Right renal cortex interstitium (tissue), 3 donors: ENCODE measurements at places on chromosomes 12 and 14. TPM values are rescaled to one million over a fixed set of nuclear protein-coding genes. Genes with fewer than 3 reads are reported as not detected.

The AQP6 gene
- polyA plus RNA-seq: 19.3 TPM

The SIX6 gene
- not detected for polyA plus RNA-seq

GRCh38 chr12:46959502-46959901, 119.9 kb upstream of the PCED1B start:
- no peak for DNase-seq

The RNF41 gene
- 48.4 TPM for polyA plus RNA-seq

- no peak for DNase-seq
Measured at GRCh38 chr14:35921745-35922144, 95.6 kb downstream of the BRMS1L start.

DNA sequence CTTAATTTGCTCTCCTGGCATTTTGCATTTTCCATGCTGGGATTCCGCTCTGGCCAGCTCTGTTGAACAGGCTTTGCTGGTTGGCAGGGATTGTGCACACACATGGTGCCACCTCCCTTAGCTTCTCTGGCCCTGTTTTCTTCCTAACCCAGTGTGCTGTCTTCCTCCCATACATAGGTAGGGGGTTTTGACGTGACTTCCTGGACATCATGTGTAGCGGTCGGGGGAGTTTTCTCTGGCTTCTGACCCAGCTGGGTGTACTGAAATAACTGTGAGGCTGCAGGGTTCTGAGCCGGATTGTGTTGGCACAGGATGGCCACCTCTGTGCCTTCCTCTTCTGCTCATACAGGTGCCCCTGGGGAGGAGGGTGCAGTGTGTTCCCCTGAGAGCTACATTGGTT, 25.7 kb downstream of the C14orf132 start:
- DNase-seq: no peak

- DNase-seq: no peak
Measured at GRCh38 chr12:116964054-116965050, 53.6 kb downstream of the FBXW8 start.

DNA sequence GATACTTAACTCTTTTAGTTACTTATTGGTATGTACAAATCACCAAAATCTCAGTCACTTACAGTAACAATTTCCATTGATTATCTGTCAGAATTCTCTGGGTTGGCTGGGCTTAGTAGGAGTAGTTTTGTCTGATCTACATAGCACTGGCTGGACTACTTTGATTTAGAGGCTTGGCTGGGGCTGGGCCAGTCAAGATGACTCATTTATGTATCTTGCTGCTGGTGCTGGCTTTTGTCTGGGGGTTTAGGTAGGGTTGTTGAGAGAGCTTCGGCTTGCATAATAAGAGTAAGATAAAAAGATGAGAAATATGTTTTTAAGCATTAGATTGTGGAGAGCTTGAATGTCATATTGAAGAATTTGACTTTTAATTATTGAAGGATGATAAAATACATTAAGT, 1093.7 kb downstream of the SLC6A15 start:
- no peak for DNase-seq

GRCh38 chr14:85915711-85916110, 385.8 kb downstream of the FLRT2 start:
- no peak for DNase-seq

The ADSS1 gene
- 12.6 TPM for polyA plus RNA-seq

DNA sequence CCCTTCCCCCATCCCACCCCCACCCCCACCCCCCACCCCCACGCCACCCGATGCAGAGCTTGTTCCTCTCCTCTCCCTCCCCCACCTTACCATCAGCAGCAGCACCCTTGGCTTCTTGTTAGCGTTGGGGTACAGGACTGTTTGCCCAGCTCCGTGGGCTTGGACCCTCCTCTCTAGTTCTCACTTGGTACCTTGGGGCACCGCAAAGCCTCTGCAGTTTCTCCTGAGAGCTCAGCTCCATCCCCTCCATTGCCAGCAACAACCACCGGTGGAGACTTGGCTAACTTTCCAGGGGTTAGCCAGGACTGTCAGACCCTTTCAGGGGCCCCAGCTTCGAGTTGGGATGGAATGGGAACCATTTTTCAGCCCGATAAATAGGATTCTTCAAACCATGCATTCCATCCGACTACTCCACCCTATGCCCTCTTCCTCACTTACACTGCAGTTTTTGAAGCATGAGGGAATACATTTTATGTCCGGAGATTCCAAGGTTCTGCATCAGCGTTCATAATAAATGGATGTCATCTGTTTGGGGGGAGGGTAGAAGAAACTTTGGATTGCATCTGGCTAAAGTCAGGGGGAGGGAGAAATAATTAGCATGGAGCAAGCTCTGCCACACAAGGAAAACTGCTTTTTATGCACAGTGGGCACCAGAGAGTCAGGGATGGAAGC, 1.1 kb downstream of the SCN8A start:
- no peak for DNase-seq

GRCh38 chr14:22478247-22478646, 110.8 kb downstream of the DAD1 start:
- no peak for DNase-seq

The SERPINA9 gene
- polyA plus RNA-seq: not detected

DNA sequence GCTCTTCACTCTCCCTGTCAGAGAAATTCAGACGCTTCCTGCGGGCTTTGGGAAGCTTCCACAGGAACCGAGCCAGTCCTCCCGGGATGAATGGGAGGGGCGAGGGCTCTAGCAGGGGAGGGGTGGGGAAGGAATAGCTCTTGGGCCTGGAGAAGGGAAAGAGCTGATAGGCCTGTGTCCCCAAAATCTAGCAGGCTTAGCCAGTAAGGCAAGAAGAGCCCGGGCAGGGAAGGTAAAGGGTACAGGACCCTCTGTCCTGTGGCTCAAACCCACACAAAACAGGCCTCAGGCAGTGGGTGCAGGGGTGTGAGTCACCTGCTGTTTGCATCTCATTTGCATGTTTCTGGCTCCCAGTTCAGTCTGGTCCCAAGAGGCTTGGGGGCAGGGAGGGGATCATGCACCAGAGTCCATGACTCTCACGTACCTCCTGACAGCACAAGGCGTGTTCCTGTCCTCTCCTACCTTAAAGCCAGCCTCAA, 8.7 kb upstream of the SMUG1 start:
- no peak for DNase-seq

- peak; percentile 14 for DNase-seq
Measured at GRCh38 chr14:92747701-92748258, 647 bp downstream of the LGMN start.

The TEX52 gene
- polyA plus RNA-seq: 0.35 TPM

- DNase-seq: no peak
Measured at GRCh38 chr12:115752913-115753726, 524.4 kb downstream of the MED13L start.

The RPL36AL gene
- polyA plus RNA-seq: 200 TPM

DNA sequence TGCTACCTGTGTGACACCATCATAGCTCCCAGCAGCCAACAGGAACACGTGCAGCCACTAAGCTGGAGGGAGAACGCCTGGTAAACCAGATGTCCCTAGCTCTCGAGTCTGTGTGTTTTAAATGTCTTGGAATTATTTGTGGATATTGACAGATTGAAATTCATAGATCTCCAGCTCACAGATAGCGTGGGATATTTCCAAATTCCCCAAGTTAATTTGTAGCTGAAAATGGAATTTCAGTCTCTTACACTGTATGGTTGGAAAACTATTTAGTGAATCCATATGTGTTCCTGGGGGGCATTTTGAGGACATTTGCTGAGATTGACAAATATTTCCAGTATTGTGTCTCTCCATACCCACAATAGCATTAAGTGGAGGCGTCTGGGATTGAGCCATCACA, 618.6 kb upstream of the TMEM132C start:
- no peak for DNase-seq

The C12orf60 gene
- 6.2 TPM for polyA plus RNA-seq

GRCh38 chr12:6613776-6614512, 6.8 kb upstream of the CHD4 start:
- DNase-seq: peak; percentile 93

GRCh38 chr12:106317406-106318082, 15.0 kb downstream of the TCP11L2 start:
- DNase-seq: no peak

GRCh38 chr14:91570021-91570420, 59.9 kb upstream of the PPP4R3A start:
- DNase-seq: no peak

The CYP46A1 gene
- 1.4 TPM for polyA plus RNA-seq

- no peak for DNase-seq
Measured at GRCh38 chr14:51682411-51682810, 30.7 kb downstream of the FRMD6 start.

The RAPGEF3 gene
- 48.0 TPM for polyA plus RNA-seq

DNA sequence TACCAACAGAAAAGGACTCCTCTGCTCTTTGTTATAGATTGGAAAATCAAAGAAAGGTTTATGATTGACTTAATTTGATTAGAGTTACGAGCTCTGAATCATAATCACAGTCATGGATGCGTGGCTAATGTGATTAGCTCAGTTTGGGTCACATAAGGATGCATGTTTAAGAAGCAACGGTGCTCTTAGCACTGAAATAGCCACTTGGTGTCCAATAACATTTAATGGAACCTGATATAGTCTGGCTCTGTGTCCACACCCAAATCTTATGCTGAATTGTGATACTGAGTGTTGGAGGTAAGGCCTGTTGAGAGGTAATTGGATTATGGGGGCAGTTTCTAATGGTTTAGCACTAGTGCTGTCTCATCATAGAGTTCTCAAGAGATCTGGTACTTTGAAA, 501.6 kb downstream of the SLC6A15 start:
- no peak for DNase-seq

- DNase-seq: no peak
Measured at GRCh38 chr12:49236423-49236822, 28.5 kb upstream of the TUBA1C start.

- no peak for DNase-seq
Measured at GRCh38 chr12:59046763-59047534, 126.6 kb upstream of the LRIG3 start.

DNA sequence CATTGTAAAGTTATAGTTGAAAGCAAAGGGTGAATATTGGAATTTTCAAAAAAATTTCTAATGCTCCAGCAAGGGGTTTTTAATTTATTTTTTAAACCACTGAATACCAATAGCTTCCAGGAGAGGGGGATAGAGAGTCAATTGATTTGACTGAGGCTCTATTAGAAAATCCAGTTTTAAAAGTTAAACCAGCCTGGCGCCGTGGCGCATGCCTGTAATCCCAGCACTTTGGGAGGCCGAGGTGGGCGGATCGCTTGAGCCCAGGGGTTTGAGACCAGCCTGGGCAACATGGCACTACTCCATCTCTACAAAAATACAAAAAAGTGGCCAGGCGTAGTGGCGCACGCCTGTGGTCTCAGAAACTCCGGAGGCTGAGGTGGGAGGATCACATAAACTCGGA, 150.1 kb downstream of the SLC38A4 start:
- DNase-seq: peak; percentile 25

- no peak for DNase-seq
Measured at GRCh38 chr12:105321125-105321524, 9.4 kb upstream of the C12orf75 start.

DNA sequence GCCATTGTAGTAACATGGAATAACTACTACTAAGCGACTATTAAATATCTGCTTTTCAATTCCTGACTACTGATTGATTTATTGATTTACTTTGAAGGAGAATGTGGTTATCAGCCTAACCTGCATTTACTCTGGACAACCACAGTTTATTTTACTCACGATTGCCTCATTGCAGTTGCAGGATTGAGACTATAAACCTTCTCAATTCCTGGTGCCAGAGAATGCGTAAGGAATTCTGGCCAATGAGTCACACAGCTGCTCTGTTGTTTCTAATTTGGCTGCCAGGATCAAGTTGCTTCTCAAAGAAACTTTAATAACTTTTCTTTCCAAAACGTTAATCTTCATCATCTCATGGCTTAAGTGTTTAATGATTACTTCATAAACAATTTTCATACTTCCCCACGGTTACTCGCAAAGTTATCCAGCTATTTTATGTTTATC, 13.1 kb upstream of the TMTC1 start:
- peak; percentile 50 for DNase-seq

The AJUBA gene
- 93.8 TPM for polyA plus RNA-seq

GRCh38 chr14:105866841-105867321, 340.5 kb downstream of the TMEM121 start:
- DNase-seq: no peak

DNA sequence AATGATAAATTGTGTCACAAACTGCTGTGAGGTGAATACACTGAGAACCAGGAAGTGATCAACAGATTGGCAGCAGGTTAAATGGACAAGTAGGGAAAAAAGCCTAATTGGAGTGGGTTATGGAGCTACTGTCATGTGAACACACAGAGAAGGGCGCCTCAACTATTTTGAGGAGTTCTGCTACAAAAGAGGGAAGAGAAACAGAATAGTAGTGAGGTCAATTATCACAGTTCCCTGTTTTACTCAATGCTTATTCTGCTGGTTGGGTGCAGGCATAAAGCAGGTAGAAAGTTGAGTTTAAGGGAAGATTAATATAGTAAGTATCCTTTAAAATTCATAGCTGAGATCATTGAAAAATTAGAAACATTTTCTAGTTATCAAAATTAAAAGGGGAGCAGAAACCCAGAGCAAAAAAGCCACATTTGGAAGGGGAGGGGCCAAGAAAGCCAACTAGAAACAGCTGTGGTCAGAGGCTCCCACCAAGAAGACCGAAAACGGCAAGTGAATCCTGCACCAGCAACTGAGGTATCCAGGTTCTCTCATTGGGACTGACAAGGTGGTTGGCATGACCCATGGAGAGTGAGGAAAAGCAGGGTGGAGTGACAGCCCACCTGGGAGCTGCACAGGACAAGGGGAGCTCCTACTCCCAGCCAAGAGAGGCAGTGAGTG, 105.7 kb downstream of the ZC3H14 start:
- no peak for DNase-seq

GRCh38 chr12:20314328-20314727, 54.0 kb upstream of the PDE3A start:
- DNase-seq: no peak

GRCh38 chr14:28676479-28676878, 90.1 kb upstream of the FOXG1 start:
- no peak for DNase-seq

The CLEC4A gene
- 1.9 TPM for polyA plus RNA-seq

DNA sequence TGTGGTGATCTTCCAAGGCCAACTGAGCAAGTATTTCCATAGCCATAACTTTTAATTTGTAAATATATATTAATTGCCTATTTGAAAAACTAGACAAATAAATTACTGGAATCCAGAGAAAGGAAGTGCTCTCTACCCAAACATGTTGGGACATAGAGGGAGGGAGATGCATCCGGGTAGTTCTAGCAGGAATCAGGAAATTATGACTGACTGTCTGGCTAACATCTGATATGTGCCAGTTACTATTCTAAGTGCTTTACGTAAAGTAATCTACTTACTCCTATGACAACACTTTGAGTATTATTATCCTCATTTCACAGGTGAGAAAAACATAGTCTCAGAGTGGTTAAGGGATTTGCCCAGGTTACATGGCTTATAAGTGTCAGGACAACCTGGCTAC, 147.7 kb upstream of the VASH1 start:
- DNase-seq: no peak

The KLRF1 gene
- polyA plus RNA-seq: 0.55 TPM

The ADCY4 gene
- polyA plus RNA-seq: 23.7 TPM

DNA sequence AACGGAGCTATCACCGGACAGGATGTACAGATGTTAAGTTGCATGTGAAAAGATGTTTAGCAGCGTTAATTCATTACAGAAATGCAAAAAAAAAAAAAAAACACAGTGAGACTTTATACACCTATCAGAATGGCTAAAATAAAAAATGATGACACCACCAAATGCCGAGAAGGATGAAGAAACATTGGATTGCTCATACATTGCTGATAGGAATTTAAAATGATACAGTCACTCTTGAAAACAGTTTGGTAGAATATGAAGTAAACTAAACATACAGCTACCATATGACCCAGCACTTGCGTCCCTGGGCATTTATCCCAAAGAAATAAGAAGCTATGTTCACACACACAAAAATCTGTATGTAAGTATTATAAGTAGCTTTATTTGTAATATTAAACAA, 574.1 kb downstream of the SLC16A7 start:
- no peak for DNase-seq

The NR2C1 gene
- polyA plus RNA-seq: 75.5 TPM
